ENCODE measurements at places on chromosomes 12 and 14.

GRCh38 chr12:93737457-93738198 lies 60.5 kb downstream of the CRADD start:
- no peak for DNase-seq

DNA sequence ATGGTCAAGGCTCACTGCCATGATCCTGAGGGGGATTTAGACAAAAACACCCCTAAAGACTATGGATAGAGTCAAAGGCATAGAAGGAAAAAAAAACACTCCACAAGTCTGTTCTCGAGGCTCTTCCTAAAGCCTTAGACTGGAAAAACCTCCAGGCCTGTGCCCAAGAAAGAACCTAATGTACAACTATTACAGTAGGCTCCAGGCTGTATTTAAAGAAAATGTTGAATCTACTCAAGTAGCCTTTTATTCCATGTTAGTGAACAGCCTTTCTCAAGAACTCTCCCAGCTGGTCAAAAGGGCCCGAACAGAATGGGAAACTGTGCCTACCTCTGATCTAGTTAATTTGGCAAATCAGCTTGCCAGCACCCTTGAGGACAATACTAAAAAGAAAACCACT lies 28.3 kb downstream of the GNPTAB start:
- DNase-seq, result no peak

GRCh38 chr12:20643822-20644221 lies 51.3 kb upstream of the SLCO1C1 start:
- DNase-seq, result no peak

DNA sequence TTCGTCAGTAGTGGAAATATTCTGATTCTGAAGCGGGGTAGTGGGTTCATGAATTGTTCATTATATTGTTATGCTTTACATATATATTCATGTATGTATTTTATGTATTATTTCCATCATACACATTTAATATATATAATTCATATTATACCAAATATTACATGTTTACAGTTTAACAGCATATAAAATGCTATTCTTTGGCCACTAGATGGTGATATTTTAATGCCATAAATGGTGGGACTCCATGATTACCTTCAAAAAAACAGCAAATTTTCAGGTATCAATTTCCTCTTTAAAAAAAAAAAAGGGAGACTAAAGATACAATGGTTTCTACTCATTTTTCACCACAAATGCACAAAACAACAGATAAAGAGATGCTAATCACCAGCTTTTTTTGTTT lies 41.0 kb downstream of the BDKRB1 start:
- no peak for DNase-seq

DNA sequence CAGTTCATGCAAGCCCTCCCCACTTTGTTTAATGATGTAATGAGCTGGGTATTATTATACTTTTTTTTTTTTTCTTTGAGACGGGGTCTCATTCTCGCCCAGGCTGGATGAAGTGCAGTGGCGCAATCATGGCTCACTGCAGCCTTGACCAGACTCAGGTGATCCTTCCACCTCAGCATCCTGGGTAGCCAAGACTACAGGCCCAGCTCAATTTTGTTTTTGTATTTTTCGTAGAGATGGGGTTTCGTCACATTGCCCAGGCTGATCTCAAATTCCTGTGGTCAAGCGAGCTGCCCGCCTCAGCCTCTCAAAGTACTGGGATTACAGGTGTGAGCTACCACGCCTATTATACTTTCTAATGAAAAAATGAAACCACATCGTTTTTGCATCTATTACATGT lies 4.5 kb upstream of the DCAF11 start:
- DNase-seq, result no peak

GRCh38 chr12:130405332-130405731 lies 67.6 kb downstream of the PIWIL1 start:
- DNase-seq, result no peak

DNA sequence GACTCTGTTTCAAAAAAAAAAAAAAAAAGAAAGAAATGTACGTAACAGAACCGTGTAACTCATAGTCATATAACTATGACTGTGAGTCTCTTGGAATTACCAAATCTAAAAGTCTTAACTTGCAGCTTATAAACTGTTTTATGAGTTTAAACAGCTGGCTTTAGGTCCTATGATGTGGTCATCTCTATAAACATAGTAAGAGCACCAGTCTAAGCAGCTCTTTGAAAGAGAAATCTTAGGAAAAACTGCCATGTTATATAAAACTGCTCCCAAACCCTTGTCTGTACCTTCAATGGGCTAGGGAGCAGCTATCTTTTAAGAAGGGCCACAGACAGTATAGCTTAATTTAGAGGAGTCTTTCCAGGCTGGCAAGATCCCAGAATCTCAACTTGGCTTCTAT lies 115.5 kb upstream of the AEBP2 start:
- DNase-seq, result no peak
